ENCODE measurements at places on chromosomes 5 and 9.

DNA sequence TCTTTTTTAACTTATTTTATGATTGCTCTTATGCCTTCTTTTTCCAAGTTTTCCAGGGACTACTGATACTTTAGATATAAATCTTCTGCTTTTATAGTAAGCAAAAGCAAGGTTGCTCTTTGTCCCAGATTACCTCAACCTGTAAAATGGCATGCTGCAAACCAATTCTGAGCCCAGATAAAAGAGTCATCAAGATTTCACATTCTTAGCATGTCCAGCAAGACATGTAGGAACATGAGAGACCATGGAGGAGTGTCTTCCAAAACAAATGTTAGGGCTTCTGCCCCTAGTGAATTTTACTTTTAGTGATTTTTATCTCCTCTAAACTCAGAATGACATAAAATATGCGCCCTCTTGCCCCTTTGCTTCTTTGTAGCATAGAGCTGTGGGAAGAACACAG, 7.0 kb upstream of the CDC20B start:
- no peak for DNase-seq

- DNase-seq, result no peak
Measured at GRCh38 chr9:36939655-36940499, 94.2 kb downstream of the PAX5 start.

DNA sequence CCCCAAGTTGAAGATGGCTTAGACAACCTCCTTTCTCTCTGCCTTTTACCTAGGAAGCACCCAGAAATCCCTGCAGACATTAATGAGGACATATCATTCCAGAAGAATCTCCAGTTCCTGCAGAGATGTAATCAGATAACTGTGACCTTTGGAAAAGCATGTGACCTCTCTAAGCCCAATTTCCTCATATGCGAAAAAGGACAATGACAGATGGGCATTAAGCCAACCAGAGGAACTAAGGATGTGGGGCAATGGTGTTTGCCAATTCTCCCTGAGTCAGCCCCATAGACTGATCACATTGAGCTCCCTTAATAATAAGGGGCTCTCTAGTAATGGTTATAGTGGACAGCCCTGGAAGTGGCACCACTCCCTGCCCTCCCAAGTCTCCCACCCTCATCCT, 10.1 kb upstream of the FOXI1 start:
- DNase-seq, result peak; percentile 48

- peak; percentile 89 for DNase-seq
Measured at GRCh38 chr5:34789021-34789531, 49.9 kb upstream of the TTC23L start.

- DNase-seq, result no peak
Measured at GRCh38 chr5:91077623-91078022, 305.5 kb downstream of the ARRDC3 start.

GRCh38 chr5:91311168-91311696, 71.9 kb downstream of the ARRDC3 start:
- DNase-seq, result no peak

GRCh38 chr9:87973730-87974292, 522 bp downstream of the CDK20 start:
- DNase-seq, result no peak

- no peak for DNase-seq
Measured at GRCh38 chr5:142481410-142481809, 156.6 kb upstream of the SPRY4 start.

Measured in kidney capillary endothelial cell (primary cell).